ENCODE measurements at places on chromosomes 3 and 15.

- no peak for DNase-seq
Observed at GRCh38 chr3:73781541-73781940, 156.8 kb upstream of the PDZRN3 start.

- DNase-seq = no peak
Observed at GRCh38 chr15:95799286-95800200, 531.0 kb upstream of the NR2F2 start.

- no peak for DNase-seq
Observed at GRCh38 chr3:10964537-10965167, 27.9 kb upstream of the SLC6A1 start.

DNA sequence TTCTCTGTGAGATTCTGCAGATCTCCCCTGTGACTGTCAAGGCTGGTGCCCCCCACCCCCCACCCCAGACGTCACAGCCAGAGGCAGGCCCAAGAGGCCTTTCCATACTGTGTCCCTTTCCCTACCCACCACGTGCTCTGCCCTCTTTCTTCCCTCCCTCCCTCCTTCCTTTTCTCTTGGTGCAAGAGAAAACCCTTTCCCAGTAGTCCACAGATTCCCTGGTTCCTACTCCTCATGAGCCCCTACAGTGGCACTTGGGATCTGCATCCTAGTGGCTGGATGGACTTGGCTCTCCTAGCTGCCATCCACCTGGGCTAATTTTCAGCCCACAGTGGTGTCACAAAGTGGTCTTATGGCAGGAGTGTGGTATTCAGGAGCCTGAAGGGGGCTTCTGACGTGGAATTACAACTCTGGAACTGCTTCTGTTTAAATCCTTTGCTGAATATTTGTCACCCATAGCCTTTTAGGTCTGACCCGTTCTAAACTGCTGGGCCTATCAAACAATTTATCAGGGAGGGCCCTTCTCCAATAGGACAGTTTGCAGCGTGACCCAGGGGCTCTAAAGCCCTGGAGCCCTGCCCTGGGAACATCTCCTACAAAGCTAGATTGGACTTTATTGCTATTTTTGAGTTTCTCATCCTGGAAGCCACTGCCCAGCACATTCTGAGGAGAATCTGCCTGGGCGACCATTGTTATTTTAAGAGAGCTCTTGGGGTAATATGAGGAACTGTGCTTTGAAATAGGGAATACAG lies 35.3 kb downstream of the KLF13 start:
- no peak for DNase-seq

DNA sequence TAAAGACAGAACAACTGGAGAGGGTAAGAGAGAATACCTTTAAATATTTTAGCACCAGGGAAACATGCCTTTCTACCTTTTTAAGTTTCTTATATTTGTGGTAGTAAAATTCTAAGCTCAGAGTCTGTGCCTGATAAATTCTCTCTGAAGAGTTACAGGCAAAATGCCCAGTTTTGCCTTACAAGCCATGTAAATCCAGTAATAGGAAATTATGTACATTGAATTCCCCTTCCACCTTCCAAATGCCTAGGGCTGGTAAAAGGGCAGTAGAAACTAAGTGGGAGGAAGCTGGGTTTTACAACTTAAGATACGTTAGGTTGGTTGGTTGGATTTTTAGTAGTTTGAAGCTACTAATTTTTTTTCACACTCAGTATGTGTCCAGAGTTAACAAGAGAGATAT lies 43.1 kb upstream of the TP63 start:
- DNase-seq = no peak

DNA sequence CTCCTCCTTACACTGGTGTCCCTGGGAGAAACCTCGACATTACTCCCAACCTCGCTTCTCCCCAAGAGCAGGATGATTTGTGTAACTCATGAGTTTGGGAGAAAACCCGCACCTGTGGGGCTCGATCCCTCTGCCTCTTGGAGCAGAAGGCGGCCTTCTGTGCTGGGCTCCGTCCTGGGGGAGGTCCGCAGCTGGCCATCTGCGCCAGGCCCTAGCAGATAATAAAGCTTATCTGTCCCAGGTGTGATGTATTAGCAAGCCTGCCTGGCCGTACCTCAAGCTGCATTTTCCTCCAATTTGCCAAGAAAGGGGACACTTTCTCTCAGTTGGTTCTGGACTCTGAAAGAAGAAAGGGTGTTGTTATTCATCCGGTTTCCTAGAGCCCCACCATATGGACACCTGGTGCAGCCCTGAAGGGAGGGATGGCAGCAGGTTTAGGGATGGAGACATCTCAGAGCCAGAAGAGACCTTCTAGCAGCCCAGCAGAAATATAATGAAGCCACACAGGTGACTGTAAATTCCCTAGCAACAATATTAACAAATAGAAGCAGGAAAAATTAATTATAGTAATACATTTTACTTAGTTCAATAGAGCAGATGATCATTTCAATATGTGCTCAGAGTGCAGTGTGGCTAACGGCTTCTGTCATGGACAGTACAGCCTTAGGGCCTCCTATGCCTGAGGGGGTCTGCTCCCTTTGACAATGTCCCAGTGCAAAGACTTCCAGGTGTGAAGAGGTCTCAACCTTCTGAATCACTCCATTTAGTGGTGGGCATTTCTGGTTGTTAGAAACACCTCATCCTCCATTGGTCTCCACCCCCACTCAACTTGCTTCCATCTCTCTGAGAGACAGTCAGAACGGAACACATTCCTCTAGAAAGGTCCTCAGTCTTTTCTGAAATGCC lies 94.8 kb downstream of the CPN2 start:
- no peak for DNase-seq

GRCh38 chr3:158631981-158632380 lies 12.3 kb upstream of the GFM1 start:
- DNase-seq = no peak

DNA sequence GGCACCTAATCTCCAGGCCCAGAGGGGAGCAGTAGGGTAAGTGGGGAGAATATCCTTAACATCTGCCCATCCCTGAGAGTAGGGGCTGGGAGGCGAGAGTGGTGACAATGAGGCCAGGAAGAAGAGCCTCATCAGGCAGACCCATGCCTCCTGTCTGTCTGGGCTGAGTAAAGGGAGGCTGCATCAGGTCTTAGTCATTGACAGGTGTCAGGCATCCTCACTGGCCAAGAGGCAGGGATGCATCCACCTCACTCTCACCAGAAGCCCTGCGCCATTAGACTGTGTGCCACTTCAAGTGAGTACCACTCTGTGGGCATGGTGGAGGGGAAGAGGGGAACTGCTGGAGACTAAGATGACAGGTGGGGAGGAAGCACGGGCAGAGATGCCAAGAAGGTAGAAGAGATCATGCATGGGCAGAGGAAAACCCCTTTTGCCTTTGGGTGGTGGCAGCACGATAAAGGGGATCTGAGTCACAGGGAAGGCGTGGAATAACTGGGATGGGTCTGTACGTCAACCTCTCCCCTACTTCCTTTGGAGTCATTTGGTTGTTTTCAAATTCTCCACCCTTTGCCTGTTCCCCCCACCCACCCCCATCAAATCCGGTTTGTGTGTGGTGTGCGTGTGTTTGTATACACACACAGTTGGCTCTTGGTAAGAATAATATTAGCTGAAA lies 14.1 kb downstream of the ANAPC13 start:
- no peak for DNase-seq

DNA sequence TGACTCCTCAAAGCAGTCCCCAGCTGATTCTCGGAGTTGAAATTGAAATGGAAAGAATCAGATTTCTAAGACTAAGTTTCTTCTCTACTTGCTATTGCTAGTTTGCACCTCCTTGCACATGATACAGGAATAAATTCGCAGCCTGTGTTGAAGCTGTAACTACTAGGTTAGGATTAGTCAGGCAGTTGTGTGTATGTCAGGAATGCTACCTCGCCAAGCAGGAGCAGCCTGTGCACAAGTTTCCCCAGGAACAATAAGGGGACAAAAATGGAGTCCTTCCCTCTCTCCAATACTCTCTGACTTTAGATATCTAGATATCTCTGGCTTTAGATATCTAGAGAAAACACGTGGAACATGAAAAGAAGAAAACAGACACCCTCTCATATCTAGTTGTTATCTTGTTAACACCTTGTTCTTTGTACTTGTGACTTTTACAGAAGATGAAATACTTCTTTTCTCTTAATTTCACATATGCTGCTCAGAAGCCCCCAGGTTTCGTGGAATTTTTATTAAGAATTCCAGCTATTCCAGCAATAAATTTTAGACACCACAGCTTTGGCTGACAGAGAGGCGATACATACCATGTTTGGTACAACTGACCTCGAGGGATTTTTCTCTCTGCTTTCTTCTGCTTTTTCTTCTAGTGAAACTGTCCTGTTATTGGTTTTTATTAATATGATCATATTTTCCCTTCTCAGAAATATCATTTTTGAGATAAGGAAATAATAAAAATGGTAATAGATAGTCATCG lies 56.1 kb upstream of the CMSS1 start:
- no peak for DNase-seq

GRCh38 chr15:72397796-72398588 lies at the start of gene TMEM202:
TMEM202 (plus strand) TSS chr15:72398305; CDS start chr15:72398327, 22 bp downstream.
- no peak for DNase-seq

- no peak for DNase-seq
Observed at GRCh38 chr15:43194795-43195194, 9.6 kb downstream of the CCNDBP1 start.

DNA sequence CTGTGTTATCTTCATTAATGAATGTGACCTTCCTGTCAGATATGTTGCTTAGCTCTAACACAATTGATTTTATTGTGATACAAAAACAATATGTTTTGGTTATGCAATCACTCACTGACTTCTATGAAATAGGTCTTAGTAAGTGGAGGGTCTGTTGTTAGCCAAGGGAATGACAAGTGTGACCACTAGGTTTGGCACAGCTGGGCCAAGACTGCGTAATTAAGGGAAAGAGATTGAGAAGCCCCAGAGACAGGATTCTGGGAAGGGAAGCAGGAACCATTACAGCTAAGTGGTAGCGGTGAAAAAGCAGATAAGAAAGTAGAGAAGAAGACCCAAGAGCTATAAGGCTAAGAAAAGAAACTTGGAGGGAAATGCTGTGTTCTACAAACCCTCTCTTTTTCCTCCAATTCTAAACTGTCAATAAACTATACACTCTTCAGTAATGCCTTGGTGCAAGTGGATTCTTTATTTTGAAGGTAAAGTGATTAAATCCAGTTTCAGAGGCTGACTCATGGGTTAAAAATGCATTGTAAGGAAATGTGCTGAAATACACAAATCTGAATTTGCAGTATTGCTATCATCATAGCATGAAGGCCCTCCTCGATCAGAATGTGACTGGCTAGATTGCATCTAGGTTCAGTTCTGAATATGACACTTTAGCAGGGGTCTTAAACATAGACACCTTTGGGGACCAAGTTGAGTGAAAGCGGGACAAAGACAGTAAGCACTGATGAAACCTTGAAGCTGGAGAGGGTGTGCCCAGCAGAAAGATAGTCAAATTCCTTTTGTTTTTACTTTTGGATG lies 26.1 kb downstream of the KCNMB2 start:
- DNase-seq = no peak

DNA sequence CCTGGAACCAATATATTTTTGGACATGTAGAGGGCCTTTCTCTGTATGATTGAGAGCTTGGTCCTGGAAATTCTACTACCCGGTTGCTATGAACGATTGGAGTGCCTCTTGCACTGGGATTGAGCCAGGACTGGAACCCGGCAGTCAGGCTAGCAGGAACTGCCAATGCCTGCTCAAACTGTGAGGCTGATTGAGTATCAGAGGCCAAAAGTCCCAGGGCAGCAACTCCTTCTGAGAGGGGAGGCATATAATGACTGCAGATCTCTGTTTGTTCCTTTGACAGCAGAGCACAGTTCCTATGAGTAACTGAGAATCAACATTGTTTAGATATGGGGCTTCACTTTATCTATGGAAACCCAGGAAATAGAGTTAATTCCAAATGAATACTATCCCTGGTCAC lies 12.9 kb downstream of the IQCH start:
- DNase-seq = no peak

DNA sequence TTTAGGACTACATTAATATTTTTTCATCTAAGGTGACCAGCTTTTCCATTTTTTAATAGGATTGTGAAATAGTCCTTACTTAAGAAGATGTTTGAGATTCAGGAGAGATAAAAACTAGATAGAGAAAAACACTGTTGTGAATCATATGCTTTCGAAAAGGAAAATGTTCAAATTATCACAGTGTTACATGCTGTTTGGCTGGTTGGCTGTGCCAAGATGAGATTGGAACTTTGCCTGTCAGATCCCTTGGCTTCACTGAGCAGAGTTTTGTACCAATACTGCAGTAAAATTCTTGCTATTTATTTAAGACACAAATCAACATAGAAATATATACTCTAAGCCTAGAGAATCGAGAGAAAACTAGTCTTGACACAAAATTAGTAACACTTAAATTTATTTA lies 117.2 kb downstream of the OXSM start:
- no peak for DNase-seq

GRCh38 chr3:53102601-53103147 lies 27.6 kb downstream of the RFT1 start:
- no peak for DNase-seq

DNA sequence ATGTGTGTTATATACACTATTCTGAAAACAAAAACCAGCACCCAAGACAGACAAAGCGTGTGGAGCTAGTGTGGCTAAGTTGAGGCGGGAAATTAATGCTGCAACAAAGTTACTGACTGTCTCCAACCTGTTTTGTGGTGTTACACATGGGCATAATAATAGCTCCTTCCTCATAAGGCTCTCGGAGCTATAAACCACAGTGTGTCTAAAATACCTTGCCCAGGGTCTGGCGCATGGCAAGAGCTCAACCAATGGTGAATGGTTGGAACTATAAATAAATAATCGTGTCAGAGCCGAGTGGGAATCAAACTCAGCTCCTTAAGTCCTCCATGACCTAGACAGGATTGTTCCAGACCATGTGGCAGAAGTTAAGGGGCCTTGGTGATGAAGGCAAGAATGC lies 35.9 kb upstream of the TFRC start:
- DNase-seq = no peak

- no peak for DNase-seq
Observed at GRCh38 chr3:150225986-150226385, 182.1 kb upstream of the TSC22D2 start.

- no peak for DNase-seq
Observed at GRCh38 chr15:39407116-39407515, 173.8 kb upstream of the THBS1 start.

DNA sequence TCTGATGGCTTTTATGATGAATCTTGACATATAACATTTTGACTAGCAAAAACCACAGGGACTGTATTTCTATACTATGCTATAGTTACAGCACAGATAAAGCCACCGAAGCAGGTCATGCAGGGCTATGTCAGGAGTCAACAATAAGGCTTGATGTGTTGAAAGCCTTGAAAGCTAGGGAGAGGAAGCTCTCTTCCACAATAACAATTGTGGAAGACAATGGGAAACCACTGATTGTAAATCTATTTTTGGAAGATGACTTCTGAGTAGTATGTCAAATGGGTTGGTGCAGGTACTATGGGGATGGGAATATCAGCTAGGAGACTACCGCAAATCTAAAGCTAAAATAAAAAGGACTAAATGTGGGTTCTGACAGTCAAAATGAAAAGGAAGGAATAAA lies 4.0 kb upstream of the AQR start:
- DNase-seq = no peak

- DNase-seq = no peak
Observed at GRCh38 chr3:149575961-149576564, 81.8 kb downstream of the WWTR1 start.

DNA sequence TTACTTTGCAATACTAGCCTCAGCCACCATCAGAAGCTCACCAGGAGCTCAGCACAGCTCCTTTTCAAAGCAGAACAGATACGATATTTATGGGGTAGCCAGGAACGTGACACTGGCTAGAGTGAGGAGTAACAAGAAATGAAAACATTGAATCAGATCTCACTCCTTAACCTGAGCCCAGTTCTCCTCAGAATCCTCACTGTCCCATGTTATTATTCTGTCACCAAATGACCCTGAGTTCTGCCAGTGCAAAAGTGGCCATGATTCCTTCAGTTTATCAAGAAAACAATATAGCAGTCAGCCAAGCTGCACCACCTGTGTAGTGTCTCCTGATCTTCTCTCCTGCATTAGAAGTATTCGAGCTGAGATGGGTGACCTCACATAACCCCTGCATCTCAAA lies 956.7 kb downstream of the TUSC7 start:
- no peak for DNase-seq

All from stimulated activated CD4-positive, alpha-beta T cell treated with anti-CD3 and anti-CD28 coated beads, Interleukin-1b, Interleukin-23, amount 100 ng/mL, for 1 hour (primary cell).